Adipocyte (in vitro differentiated cells): ENCODE measurements at places on chromosomes 2 and 18.

DNA sequence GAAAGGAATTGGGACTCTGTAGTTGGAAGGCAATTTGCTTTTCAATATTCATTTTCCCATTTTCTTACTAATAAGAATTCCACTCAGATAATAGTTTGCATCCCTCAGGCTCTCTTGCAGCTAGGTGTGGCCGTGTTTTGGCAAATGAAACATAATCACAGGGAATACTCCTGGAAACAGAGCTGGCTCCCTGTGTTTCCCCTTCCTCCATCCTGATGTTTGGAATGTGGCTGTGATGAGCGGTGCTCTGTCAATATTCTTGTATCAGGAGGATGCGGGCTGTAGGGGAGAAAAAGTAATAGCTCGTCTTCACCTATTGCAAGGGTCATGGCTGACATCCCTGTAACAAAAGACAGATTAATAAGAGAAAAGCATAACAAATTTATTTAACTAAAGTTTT lies 271.0 kb downstream of the MYCN start:
- DNase-seq: no peak

DNA sequence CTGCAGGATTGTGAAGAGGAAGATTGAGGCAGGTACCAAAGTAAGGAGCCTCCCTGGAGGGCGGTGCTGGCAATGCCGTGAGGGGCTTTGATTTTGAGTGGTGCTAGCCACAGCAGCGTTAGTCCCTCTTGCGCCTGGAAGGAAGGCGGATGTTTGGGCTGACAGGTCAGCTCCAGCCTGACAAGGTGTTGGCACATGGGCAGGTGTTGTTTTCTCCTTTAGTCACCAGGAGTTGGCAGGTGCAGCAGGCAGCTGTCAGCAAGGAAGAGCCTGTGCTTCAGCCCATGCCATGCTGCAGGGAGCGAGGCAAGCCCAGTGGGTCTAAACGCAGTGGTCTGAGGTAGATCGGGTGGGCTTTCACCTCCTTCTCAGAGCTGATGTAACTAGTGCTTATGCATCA lies 8.5 kb downstream of the SEC11C start:
- no peak for DNase-seq

DNA sequence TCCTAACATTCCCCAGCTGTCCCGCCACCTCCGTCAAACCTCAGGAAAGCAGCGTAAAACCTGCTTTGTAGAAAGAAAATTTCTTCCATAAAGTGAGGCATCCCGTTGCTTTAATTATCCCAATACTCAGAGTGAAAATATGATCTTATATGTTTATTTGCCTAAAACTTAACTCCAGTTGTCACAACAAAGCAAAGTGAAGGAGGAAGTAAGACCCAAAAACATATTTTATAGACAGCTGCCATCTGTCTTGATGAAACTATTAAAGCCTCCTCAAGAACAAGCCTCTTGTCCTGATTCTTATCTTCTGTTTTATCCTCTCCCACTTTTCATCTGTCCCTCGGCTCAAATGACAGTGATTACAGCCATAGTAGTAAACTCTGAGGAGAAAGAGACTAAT lies 28.9 kb upstream of the LPIN2 start:
- no peak for DNase-seq

- DNase-seq: no peak
These were observed 15.2 kb upstream of the REV1 start for GRCh38 chr2:99504844-99505584.

GRCh38 chr2:16225071-16225470 lies 284.7 kb downstream of the MYCN start:
- DNase-seq: no peak
